ENCODE measurements at places on chromosomes 7 and 10.

- DNase-seq, result no peak
Observed at GRCh38 chr10:48496831-48497779, 107.8 kb downstream of the ARHGAP22 start.

GRCh38 chr7:133139350-133139749 lies 57.5 kb upstream of the CHCHD3 start:
- DNase-seq, result peak; percentile 15

DNA sequence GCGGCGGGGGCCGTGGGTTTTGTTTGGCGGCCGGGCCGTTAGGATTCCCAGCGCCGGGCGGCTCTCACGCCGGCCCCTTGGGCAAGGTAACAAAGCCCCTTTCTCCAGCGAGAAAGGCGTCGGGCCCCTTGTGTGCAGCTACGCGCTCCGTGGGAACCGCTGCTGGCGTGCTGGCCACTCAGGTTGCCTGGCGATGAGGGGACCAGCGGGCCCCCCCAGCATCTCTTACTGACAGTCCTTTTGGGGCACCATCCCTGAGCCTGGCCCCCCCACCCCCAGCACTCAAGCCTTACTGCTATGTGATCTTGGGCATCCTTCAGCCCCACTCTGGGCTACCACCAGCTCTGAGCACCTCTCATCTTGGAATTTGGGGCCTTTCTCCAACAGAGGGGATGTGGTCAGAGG lies 1.8 kb downstream of the LFNG start:
- no peak for DNase-seq

DNA sequence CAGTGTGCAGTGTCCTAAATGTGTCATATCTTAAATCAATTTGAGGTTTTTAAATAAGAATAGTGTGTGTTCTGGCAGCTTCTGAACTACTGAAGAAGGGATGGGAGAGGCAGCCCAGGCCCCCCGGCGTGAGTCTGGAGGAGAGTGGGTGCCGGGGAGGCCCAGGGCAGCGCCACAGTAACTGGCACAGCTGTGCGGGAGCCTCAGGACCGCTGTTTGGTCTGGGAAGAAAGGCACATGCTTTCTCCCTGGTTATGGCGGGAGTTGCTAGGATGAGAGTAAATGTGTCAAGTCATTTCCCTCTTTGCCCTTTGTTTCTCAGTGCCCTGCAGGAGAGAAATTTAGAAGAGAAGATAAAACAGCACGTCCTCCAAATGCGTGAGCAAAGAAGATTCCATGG lies 31.9 kb upstream of the PWWP2B start:
- DNase-seq, result no peak

GRCh38 chr7:23893942-23894891 lies 184.2 kb downstream of the STK31 start:
- no peak for DNase-seq

DNA sequence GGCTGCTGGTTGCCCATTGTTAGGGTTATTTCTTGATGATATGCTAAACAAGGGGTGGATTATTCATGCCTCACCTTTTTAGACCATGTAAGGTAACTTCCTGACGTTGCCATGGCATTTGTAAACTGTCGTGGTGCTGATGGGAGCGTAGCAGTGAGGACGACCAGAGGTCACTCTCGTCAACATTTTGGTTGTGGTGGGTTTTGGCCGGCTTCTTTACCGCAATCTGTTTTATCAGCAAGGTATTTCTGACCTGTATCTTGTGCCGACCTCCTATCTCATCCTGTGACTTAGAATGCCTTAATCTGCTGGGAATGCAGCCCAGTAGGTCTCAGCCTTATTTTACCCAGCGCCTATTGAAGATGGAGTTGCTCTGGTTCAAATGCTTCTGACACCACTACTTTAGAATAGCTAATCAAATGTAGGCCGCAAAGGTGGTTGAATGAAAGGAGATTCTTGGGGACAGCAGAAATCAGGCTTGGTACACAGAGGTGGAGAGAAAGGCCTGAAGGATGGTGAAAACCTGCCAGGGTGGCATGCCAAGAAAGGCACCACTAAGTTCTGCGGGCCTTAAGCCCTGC lies 17.9 kb upstream of the SMO start:
- DNase-seq, result no peak

- no peak for DNase-seq
Observed at GRCh38 chr10:89929282-89930026, 228.1 kb downstream of the KIF20B start.

- DNase-seq, result no peak
Observed at GRCh38 chr7:98761225-98761624, 108.6 kb downstream of the TMEM130 start.

- no peak for DNase-seq
Observed at GRCh38 chr10:78348411-78349164, 314.9 kb downstream of the RPS24 start.

GRCh38 chr10:1329622-1330021 lies 273.4 kb downstream of the WDR37 start:
- no peak for DNase-seq

GRCh38 chr7:44775383-44776107 lies 20.9 kb upstream of the PPIA start:
- DNase-seq, result no peak

DNA sequence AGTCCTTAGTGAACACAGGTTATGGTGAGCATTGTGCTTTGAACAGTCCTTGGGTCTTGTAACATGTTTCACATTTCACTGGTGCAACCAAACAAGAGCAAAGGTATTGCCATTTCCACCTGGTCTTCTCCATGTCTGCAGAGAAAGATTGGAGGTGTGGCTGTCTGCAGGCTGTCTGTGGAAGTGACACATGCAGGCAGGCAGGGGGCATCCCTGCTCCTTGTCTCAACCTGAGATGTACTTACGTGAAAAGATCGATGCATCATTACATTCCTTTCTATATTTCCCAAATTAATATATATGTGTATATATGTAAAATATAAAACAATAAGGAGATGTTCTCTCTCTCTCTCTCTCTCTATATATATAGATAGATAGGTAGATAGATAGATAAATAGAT lies 54.3 kb downstream of the LRRC18 start:
- no peak for DNase-seq

GRCh38 chr10:8065651-8066050 lies 11.2 kb downstream of the GATA3 start:
- no peak for DNase-seq

GRCh38 chr7:29102558-29103151 lies 43.7 kb downstream of the CPVL start:
- DNase-seq, result peak; percentile 61

GRCh38 chr10:62818426-62819011 lies 2.4 kb upstream of the EGR2 start:
- DNase-seq, result no peak

DNA sequence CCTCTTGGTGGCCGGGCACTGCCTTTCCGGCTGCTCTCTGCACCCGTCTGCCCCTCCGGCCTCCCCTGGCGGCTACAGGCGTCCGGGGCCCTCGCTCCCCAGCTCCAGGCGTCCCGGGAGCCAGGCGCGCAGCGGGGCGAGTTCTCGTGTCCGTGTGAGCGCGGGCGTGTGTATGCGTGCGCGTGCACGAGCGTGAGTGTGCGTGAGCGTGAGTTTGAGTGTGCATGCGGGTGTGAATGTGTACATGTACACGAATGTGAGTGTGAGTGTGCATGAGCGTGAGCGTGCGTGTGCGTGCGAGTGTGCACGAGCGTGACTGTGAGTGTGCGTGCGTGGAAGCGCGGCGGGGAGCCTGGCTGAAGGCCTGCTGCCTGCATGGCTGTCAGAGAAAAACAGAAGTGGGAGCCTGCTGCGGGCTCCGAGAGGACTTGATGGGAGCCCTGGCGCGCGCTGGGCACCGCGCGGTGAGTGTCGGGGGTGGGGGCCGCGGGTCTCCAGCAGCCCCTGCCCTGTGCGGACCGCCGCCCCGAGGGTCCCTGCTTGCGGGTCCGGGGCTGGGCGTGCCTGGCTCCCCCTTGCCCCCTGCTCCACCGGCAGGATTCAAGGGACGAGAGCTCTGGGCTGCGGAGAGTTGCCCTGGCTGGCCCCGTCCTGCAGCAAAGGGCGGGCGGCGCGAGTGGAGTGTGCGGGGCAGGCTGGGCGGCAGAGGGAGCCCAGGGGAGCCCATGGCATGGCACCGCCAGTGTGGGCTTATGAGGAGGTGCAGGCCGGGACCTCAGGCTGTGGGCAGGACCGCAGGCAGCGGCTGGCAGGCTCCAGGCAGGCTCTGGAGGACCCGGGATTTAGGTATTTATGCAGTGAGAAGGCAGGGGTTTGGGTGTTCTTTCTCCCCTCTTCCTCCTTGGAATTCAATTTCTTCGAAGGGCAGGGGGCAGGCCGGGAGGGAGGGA lies 75.8 kb upstream of the EN2 start:
- DNase-seq, result no peak

DNA sequence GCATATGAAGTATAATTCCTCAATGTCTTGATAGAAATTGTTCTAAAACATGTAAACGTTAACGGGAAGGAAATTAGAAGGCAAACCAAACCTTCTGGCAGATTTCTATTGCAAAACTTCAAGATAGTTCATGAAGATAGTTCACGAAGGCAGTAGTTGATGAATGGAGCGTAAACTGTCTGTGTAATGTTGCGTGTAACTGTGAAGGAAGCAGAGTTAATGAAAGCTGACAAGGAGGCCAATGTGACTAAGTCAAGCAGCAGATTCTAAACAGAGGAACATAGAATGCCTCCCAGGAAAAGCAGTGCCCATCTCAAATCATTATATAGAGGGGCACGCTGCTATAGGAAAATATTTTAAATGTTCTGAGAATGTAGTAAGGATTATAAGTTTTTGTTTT lies 659.7 kb upstream of the IGFBP3 start:
- DNase-seq, result no peak

DNA sequence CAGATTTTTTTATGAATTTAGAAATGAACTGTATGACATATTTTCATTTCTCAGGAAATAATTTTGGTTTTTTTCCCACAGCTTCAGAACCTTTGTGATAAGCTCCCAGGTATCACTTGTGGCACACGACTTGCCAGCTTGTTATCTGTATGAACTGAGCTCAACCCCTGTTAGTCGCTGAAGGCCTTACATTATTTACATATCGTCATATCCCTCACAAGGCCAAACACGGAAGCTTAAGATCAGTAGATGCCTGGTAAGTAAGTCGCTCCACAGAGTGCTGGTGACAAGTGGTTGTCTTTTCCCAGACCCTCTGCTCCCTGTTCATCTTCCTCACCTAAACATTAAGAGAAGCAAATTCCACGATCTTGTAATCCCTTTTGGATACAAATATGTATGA lies 55.2 kb downstream of the RAPGEF5 start:
- peak; percentile 17 for DNase-seq

- DNase-seq, result no peak
Observed at GRCh38 chr10:34003561-34003960, 669.1 kb upstream of the NRP1 start.

DNA sequence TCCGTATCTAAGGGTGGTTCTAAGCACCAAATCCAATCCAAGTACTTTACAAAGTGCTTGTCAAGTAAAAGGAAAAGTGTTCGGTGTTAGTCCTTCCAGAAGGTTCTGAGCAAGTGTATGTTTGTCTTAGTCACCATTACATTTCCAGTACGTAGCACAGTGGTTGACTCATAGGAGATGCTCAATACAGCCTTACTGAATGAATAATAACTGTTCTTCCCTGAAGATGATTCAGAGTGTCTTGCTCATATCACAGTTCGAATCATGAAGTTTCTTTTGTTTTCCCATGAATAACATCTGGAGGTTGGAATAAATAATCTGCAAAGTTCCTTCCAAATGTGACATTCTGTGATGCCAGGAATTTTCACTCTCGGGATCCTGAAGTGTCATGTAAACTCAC lies 53.4 kb downstream of the WNT2 start:
- DNase-seq, result no peak

DNA sequence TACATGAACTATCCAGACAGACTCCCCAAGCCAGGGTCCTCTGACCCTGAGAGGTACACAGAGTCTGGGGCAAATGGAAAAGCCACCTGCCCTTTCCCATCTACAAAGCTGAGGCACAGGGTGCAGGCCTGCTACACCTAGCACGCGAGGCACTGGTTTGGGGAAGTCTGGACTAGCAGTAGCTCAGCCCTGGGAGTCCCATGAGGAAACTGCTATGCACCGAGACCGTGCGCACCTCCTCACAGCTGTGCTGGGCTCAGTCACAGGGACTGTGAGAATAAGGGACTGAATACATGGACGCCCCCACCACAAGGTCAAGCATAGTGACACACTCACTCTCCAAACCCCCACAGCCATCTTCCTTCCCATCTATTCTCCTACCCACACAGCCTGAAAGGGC lies 8.2 kb downstream of the MAT1A start:
- DNase-seq, result no peak

DNA sequence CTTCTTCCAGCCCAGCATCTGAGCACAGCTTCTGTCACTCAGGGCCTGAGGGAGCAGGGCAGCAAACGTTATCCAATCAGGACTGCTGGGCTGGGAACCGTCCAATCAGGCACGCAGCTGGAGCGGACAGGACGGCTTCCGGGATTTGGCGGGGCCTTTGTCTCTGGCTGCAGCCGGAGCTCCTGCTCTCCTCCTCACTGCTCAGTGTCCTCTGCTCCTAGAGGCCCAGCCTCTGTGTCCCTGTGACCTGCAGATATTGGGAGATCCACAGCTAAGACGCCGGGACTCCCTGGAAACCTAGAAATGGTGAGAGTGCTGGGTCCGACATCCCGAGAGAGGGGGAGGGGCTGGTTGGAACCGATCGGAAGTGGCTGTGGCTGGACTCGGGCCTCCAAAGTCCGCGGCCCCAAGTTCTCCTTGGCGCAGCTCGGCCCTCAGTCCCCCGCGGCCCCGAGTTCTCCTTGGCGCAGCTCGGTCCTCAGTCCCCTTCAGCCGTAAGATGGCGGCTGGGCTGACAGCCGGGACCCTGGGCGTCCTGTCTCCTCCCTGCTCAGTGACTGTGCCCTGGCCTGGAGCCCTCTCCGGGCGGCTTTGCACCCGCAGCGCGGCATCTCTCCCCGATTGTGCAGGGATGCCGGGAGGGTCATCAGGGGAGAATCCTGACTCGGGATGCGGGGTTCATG lies at the start of gene ZNF107:
TSS of gene ZNF107 (plus strand) at position 154 of the 683 bp plus-strand sequence. CDS start at position 304, 150 bp downstream.
- peak; percentile 95 for DNase-seq

- DNase-seq, result no peak
Observed at GRCh38 chr10:115829521-115830205, 443.3 kb downstream of the GFRA1 start.

DNA sequence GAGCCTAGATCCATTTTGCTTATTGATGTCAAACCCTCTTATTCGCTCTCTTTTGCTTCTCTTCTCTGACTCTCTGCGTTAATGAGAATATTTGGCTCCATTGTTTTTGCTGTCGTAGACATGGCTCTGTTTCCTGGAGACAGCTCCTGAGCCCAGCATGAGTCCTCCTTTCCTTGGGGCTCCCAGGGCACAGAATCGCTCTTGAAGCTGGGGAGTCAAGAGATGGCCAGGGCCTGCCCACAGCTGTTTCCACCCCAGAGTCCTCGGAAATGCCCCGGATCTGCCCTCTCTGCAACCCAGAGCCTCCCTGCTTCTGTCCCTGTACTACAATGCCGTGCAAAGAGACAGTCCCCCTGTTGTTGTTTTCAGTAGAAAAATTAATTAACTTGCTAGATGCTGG lies 566.7 kb upstream of the FOXK1 start:
- DNase-seq, result no peak
